ENCODE measurements at places on chromosomes 16 and 17.

GRCh38 chr17:62778990-62779681, 29.0 kb downstream of the MARCHF10 start:
- DNase-seq, result no peak

- DNase-seq, result no peak
These were observed 341.0 kb upstream of the EEF2KMT start for GRCh38 chr16:5438591-5438990.

DNA sequence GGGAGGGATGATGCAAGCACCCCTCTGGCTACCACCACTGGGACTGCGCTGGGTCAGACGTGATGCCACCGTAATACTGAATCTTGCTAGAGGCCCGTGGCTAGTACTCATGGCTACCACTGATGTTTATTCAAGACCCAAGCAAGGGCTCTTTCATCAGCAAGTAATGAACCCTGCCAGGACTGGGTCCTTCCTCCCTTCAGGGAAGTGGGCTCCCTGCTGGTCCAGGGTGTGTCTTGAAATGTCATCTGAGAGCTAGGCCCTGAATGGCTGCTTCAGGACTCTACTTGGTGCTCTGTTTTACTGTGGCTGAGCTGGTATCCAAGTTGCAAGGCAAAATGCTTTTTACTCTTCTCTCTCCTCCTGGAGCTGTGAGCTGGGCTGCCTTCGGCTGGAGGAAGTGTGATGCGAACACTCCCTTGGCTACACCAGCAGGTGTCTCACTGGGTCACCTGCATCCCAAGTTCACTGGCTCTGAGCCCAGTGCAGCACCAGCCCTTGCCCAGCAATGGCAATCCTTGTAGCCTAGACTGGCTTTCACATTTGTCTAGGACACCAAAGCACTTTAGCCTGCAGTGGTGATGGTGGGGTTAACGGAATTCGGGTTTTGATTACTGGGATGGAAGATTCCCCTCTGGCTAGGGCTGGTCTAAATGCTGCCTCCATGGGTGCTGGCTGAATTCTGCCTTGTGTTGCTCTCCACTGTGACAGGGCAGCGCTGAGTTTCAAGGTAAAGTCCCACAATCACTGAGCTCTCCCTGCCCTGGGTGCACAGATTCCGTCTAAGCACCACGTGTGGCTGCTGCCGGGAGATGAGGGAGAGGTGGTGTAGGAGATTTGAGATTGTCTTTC, 98.6 kb downstream of the USP22 start:
- no peak for DNase-seq

- DNase-seq, result no peak
These were observed 14.6 kb upstream of the PITPNA start for GRCh38 chr17:1577182-1577581.

- DNase-seq, result no peak
These were observed 52.4 kb upstream of the CDH3 start for GRCh38 chr16:68592466-68593337.

DNA sequence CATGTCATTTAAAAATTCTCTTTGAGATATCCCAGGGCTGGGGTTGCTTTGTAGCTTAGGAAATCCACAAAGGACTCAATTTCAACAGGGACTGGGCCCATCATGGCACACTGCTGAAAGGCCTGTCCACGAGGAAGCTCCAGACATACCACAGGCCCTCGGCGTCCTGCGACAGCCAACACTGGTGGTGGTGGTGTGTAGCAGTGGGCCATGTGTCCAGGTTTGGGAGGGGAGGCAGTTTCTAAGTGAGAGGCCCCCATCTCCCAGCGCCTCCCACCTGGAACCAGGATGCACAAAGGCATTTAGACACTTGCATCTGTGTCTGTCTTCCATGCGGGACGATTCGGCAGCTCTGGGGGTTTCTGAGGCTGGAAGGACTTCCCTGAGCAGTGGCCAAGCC, 65.2 kb upstream of the ZNF423 start:
- no peak for DNase-seq

GRCh38 chr16:608019-608418, 18.2 kb downstream of the RAB40C start:
- no peak for DNase-seq

- DNase-seq, result no peak
These were observed 386.5 kb downstream of the SLC39A11 start for GRCh38 chr17:72705905-72706395.

DNA sequence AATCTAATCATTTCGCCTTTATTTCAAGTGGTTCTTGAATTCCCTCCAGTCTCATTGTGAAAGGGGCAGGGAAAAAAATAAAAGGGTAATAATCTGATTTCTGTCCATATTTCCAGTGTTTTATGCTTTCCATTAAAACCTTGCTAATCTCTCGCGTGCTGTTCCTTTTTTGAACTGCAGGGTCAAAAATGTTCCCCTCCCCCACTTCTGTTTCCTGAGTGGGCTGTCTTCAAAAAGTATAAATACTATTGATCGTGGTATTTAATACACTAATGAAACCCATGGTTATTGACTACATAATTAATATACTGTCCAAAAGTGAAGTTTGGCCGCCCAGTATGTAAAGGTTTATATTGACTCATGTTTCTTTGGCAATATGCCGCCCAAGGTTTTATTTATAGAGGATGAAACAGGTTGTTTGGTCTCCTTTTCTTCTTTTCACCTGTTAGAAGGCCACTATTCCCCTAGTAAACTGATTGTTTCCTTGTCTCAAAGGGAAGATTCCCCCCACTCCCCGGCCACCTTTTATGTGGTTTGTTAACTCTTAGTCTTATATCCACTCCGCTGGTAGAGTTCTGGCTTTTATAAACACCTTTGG, 69.7 kb downstream of the RPA1 start:
- no peak for DNase-seq

- no peak for DNase-seq
These were observed 26.8 kb downstream of the EFCAB5 start for GRCh38 chr17:29968271-29968670.

GRCh38 chr17:42389135-42389417, 834 bp upstream of the STAT3 start:
- no peak for DNase-seq

GRCh38 chr16:86529160-86529559, 18.8 kb downstream of the FOXF1 start:
- DNase-seq, result no peak

GRCh38 chr17:7308625-7309433, 1.4 kb downstream of the EIF5A start:
- peak; percentile 75 for DNase-seq

- no peak for DNase-seq
These were observed 22.4 kb downstream of the UNK start for GRCh38 chr17:75806822-75807500.

DNA sequence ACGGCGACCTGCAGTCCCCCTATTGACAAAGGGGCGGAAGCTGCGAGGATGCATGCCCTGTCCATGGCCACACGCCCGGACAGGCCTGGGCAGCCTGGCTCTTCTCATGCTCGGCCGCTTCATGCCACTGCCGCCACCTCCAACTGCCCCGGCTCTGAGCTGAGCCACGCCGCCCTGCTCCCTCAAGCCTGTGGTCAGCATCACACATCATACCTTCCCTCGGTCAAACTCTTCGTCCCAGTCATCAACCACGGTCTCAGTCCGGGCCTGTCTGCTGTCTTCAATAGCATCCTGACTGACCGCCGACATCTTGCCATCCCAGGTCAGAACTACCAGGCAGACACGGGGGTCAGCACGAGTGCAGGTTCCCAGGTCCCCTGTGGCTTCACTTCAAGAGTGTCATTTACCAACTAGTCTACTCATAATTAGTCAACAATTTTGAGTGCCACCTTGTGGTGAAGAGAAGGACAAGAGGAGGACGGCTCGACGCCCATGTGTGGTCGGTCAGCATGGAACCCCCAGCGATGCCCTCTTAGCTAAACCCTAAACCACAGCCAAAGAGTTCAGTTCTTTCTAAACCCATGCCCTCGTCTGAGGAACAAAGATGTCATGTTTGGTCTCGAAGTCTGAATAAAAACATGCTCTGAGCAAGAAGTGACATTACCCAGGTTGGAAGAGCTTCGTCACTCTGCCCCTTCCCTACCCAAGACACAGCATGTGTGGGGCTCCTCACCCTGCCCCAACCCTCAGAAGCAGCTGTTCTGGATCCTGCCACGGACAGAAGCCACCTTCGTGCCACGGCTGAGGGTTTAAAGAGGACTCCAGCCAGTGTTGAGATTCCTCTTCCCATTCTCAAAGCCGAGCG, 16.9 kb upstream of the CYTH1 start:
- no peak for DNase-seq

GRCh38 chr17:17810084-17810894, 26.5 kb downstream of the SREBF1 start:
- peak; percentile 94 for DNase-seq

DNA sequence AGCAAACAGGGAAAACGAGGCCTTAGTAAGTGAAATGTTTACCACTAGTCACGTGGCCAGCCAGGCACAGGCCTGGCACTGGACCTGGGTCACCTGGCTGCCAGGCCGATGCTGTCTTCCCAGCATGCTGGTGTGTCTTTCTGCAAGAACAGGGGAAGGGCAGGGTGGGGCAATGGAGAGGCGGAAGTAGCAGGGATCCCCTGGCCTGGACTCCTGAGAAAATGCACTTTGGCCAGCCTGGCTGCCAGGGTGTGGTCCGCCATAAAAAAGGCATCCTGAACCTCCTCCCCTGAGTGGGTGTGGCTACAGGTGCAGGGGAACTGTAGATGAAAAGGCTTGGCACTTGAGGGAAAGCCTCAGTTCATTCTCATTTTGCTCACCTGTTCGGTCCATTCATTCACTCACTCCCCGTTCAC, 1.0 kb upstream of the ANKRD40CL start:
- DNase-seq, result no peak

DNA sequence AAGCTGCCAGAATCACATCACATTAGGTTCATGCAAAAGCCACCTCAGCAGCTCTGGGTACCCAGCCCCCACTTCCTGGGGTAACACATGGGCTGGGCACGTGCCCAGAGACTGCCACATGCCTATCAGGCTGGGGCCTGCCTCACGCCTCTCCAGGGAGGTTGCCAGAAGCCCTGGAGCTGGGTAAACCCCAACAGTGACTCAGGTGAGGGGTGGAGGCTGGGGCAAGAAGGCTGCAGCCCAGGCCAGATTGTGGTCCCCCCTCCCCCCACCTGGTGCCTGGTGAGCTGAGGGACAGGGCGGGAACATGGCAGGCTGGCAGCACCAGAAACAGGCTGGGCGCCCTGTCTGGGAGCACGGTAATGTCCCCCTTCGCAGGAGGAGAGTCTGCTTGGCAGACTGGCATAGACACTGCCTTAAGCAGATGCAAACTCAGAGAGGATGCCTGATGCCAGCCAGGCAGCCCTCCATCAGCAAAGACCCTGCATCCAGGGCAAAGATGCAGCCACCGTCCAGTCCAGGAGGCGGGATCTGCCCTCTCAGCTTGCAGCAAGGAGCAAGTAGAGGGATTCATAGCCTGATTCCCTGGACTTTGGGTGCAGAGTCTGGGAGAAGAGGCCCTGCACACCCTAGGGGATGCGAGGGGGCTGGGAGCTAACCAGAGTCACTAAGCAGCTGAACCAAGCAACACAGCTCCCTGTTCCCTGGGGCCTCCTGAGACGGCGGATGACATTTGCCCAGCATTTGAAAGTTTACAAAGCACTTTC, 28.8 kb downstream of the NGFR start:
- peak; percentile 45 for DNase-seq

GRCh38 chr17:37726248-37726647, 18.6 kb downstream of the HNF1B start:
- no peak for DNase-seq

- DNase-seq, result no peak
These were observed 119.3 kb downstream of the PRKCB start for GRCh38 chr16:23955088-23955487.

DNA sequence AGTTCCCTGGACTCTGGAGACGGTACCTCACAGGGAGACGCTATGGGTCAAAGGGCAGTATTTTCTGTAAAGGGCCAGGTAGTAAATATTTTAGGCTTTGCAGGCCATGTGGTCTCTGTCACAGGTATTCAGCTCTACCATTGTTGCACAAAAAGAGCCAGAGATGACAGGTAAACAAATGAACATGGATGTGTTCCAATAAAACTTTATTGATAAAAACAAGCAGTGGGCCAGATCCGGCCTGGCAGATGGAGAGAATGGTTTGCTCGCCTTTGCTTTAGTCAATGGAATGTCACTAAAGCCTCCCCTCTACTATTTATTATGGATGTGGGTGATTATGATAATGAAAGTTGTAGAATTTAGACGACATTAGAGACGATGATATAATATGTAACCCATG, 8.9 kb upstream of the SLC5A11 start:
- DNase-seq, result no peak

DNA sequence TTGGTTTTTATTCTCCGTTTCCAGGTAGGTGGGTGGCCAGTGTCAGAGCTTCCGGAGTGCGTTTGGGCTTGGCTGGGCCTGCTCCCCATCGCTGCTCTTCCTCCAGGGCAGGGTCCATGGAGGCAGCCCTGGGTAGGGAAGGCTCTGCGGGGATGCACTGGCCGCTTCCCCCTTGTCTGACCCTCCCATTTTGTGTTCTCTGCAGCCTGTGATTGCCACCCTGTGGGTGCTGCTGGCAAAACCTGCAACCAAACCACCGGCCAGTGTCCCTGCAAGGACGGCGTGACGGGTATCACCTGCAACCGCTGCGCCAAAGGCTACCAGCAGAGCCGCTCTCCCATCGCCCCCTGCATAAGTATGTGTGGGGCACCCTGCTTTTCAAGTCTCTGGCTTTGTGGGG, 158.3 kb downstream of the NTN1 start:
- DNase-seq, result no peak

GRCh38 chr17:76054112-76054476, 18.2 kb downstream of the SRP68 start:
- DNase-seq, result no peak

- DNase-seq, result no peak
These were observed 24.9 kb downstream of the CDC42EP4 start for GRCh38 chr17:73286863-73287296.

- no peak for DNase-seq
These were observed 8.1 kb downstream of the DNAJC7 start for GRCh38 chr17:42009170-42009569.

GRCh38 chr17:8720596-8720995, 24.0 kb downstream of the CCDC42 start:
- DNase-seq, result no peak

DNA sequence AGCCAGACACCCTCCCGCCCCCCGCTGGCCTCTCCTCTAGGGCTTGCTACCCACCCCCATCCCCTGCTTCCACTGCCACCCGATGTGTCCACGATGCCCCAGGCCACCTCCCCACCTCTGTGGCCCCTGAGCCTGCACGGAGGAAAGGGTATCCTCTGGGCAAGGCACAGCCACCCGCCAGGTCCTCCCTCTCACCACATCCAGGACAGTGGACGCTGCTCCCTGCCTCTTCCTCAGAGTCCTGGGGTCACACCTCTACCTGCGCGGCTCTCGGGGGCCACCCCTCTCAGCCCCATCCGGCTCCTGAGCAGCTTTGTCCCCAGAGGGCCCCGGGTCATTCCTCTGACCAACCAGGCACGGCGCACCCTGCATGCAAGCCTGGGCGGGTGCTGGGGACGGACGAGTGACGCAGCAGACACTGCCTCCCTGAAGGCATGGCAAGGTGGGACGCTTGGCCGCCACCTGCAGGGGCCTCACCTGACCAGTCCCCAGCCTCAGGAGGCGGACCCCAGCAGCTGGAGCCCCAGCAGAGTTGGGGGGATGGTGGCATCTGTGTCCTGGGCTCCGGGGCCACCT, 24.8 kb downstream of the FLYWCH1 start:
- DNase-seq, result no peak

Data from H1 (cell line).